ENCODE measurements at places on chromosomes 6 and 20.

DNA sequence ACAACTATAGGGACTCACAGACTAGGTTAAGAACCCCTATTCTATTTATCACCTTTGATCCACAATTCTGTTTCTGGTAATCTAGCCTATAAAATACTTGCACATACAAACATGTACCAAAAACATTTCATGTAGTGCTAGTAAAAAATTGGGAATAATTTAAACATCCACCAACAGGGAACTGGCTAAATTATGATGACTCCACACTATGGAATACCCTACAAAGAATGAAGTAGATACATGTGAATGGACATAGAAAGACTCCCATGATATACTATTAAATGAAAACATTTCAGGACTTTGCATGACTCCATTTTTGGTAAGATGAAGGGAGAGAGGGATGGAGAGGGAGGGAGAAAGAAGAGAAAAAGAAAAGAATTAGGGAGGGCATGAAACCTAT lies 58.2 kb downstream of the ZHX3 start:
- no peak for DNase-seq

- no peak for DNase-seq
Observed at GRCh38 chr6:8944548-8944947, 509.2 kb upstream of the SLC35B3 start.

DNA sequence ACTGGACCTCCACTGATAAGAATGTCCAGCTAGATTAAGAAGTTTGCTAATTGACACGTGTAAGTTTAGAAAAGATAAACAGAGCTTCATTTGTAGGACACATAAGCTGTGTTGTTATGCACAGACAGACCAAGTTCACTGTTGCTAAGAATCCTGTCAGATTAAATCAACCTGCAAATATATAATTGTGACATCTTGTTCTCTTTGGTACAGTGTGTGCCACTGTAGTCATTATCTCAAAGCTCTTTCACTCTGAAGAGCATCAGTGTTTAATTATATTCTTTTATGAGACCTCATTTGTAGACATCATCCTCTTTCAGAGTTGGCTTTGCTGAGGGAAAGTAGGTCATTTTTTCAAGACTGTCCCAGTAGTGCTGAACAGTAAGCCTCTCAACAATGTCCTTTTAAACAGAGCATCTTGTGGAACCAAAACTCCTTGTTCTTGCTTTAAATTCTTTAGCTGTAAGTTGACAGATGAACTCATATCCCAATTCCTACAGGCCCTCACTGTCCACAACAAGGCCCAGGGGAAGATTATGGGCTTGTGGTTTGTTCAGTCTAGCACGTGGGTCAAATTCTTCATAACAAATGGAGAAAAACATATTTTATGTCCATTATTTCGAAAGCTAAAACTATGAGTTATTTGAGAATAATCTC lies 252.4 kb downstream of the HDGFL1 start:
- no peak for DNase-seq

GRCh38 chr6:69279805-69280204 lies 517.0 kb downstream of the LMBRD1 start:
- no peak for DNase-seq

- DNase-seq = no peak
Observed at GRCh38 chr6:27791182-27791943, 120.8 kb downstream of the OR2B2 start.

GRCh38 chr6:77036400-77036799 lies 426.9 kb downstream of the HTR1B start:
- no peak for DNase-seq

- no peak for DNase-seq
Observed at GRCh38 chr6:68559070-68559469, 76.0 kb upstream of the ADGRB3 start.

GRCh38 chr6:6960571-6961251 lies 147.1 kb upstream of the RREB1 start:
- DNase-seq = no peak

- DNase-seq = no peak
Observed at GRCh38 chr6:71902261-71902660, 15.9 kb downstream of the RIMS1 start.

GRCh38 chr6:169208011-169208410 lies 45.6 kb downstream of the THBS2 start:
- DNase-seq = no peak

GRCh38 chr6:159085396-159085895 lies 40.7 kb upstream of the TAGAP start:
- no peak for DNase-seq

GRCh38 chr6:56914798-56915658 lies 39.9 kb upstream of the BEND6 start:
- DNase-seq = no peak

DNA sequence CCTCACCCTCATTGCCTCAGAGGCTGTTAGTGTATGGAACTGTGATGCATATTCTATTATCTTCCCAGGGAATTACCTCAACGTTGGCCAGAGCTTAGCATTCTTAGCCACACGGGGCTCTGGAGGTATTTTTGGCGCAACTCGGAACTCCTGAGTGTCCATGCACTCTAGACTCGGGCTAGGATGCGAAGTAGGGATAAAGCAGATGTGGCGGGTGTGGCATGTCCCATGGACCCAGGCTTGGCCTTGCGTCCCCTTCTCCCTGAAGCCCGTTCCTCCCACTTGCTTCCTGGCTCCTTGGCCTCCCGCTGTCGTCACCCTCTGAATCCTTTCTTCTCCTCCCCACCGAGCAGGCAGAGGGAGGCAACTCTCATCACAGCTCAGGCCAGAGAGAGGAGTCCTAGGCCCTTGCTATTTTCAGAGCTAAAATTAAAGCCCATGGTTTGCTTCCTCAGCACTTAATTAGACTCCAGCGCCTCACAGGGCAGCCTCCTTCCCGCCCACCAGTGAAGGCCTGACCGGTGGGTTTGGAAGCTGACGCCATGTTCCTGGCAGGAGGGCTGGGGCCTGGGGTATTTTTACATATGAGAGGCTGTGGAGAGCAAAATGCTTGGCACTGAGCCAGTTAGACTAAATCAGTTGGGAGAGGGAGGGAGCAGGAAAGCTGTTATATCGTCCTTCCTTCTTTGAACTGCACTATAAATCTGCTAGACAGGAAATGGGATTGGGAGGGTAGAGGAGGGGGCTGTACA lies 138.7 kb downstream of the FOXO3 start:
- no peak for DNase-seq

GRCh38 chr6:167769408-167770190 lies 57.1 kb upstream of the AFDN start:
- no peak for DNase-seq

GRCh38 chr20:16709017-16709416 lies 20.8 kb upstream of the SNRPB2 start:
- DNase-seq = no peak

DNA sequence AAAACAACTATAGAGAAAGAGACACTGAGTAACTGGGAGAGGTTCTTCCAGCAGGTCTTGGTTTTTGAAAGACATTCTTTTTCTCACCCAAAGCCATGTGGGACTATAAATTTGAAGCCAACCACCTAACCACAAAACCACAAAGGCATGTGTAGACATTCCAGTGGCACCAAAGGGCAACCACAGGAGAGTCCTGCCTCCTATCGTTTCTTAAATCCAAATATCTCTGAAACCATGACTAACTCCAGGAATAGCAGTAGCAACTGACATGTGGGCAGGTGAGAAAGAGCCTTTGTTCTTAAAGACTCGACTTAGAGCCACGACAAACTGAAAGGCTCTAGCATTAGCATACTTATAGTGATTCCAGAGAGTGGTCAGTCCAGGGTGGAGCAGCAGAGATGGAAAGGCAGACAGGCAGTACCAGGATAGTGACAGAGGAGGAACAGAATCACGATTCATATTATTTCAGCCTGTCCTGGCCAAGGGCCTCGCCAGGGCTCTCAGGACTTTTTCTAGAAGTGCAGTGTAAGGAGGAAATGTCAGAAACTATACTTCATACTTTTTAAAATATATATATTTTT lies 9.4 kb upstream of the COL9A1 start:
- DNase-seq = no peak

DNA sequence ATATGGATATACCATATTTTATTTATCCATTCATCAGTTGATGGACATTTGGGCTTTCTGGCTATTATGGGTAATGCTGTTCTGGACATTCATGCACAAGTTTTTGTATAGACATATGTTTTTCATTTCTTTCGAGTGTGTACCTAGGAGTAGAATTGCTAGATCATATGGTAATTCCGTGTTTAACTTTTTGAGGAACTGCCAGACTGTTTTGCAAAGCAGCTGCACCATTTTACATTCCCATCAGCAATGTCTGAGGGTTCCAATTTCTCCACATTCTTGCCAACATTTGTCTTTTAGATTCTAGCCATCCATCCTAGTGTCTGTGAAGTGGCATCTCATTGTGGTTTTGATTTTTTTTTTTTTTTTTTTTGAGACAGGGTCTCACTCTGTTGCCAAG lies 20.8 kb downstream of the SRC start:
- DNase-seq = no peak

GRCh38 chr20:35743693-35744491 lies 1.8 kb upstream of the RBM39 start:
- no peak for DNase-seq

DNA sequence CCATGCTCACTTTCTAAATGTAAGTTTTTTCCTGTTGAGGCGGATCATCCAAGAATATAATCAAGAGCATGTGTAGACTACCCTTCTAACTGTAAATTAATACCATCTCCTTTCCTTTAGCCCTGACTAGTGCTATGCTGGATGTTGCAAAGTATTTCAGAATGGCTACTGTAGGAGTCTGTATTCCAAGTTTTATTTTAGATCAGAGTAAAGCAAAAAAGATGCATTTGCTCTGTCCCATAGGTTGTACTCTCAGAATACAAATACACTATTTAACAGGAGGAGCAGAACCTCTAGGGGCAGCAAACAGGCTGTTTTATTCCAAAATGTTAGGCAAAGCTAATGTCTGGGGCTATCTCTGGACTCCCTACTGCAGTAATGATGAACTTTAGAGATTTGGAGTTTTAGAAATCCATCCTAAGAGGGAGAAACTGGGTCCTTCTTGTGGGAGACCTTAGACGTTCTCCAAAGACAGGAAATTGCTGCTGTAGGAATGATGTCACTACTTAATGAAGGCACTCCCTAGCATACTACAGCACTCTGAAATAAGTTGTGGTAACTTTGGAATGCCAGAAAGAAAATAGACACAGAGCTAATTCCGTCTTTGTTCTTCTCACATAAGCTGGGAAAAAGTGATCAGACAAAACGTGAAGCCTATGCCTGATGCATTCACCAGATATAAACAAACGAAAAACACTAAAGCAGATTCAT lies 392.4 kb upstream of the HS3ST5 start:
- DNase-seq = no peak

DNA sequence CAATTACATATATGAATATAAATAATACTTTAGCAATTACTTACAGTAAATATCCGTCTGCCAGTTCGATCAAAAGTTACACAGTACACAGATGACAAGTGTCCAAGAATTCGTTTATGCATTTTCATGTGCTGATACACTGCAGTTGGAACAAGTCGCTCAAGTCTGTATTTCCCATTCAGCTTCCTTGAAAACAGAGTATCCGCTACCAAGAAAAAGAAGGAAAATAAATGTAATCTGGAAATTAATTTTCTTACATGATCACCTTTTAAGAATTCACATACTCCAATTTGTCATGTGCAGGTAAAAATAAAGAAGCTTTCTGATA lies 35.3 kb downstream of the PHIP start:
- no peak for DNase-seq

- no peak for DNase-seq
Observed at GRCh38 chr6:106608080-106608668, 21.1 kb downstream of the RTN4IP1 start.
